ENCODE measurements at places on chromosomes 4 and X.
A peak's percentile ranks its signal among the peaks of the same experiment; 100 is the strongest.

DNA sequence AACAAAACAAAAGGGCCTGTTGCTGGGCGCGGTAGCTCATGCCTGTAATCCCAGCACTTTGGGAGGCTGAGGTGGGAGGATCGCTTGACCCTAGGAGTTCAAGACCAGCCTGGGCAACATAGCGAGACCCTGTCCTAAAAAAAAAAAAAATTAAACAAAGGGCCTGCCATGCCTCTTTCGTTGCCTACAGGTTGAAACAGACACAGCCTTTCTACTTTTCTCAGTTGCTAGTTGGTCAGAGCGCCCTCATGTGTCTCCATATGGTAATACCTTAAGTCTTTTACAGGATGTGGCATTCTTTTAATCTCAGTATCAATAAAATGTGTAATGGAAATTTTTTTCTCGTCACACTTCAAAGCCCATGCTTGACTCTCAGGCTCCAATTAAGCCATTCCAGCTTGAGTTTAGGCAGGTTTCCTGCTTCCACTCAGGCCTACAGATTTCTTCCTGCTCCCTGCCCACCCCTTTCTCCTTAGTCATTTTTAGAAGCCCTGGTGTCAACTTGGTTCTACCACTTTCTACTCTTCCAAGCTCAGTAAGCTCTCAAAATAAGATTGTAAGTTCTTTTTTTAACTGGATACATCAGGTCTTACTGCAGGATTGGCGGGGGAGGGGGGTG is 4.6 kb upstream of the SOWAHD start:
- DNase-seq: peak; percentile 38

GRCh38 chr4:176335421-176335820 is 15.7 kb downstream of the SPCS3 start:
- DNase-seq: no peak

GRCh38 chr4:81844717-81845116 is 373.0 kb upstream of the RASGEF1B start:
- peak; percentile 81 for DNase-seq

- no peak for DNase-seq
These were observed 77.6 kb upstream of the ZNF518B start for GRCh38 chr4:10534820-10535219.

DNA sequence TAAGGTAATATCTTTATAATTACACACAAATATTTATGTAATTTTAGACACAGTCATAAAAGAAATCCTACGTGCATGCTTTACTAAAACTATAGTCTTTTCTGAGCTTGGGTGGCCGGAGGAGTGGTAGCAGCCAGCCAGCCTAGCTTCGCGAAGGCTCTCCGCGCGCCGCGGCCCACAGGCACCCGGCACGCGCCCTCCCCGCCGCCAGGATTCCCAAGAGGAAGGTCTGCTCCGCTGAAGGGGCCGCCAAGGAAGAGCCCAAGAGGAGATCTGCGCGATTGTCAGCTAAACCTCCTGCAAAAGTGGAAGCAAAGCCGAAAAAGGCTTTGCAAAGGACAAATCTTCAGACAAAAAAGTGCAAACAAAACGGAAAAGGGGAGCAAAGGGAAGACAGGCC is 8.7 kb upstream of the PJA1 start:
- DNase-seq: no peak

- no peak for DNase-seq
These were observed 20.9 kb upstream of the DUSP9 start for GRCh38 chrX:153626025-153626633.

- DNase-seq: no peak
These were observed 110.6 kb downstream of the TEX13A start for GRCh38 chrX:105109936-105110335.

DNA sequence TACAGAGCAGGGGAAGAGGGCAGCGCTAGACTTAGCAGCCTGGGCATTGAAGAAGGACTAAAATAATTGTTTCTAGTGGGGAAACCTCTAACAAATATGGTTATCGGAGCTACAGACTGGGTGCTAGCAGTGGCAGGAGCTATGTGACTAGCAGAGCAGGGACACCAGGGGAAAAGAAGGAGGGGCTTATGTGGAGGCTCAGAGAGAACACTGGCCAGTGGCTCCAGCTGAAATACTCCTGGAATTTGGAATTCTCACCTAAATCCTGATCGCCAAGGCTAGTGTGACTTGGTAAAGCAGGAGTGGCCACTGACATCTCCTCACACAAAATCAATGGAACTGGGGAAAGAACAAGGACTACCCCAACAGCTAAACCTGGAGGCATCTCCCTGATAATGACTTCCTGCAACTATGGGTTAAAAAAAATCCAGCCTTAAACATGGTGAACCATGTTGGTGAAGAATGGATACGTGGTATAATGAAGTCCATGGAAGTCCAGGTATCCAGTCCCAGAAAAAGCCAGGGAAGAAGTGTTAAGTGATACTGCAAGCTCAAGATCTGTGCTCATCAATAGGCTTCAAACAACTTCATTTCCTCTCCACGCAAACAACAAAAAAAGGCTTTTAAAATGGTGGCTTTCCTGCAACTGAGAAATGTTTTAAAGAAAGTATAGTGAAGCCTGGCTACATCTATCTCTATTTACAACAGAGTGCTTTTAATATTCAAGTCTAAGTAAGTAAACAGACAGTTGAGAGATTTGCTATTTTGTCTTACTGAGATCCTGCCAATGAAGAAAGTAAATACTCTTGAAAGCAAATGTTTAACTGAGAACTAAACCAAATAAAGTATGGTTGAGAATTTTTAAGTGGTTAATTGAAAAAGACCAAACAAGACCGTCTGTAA is 1.8 kb downstream of the TAPT1 start:
- no peak for DNase-seq

DNA sequence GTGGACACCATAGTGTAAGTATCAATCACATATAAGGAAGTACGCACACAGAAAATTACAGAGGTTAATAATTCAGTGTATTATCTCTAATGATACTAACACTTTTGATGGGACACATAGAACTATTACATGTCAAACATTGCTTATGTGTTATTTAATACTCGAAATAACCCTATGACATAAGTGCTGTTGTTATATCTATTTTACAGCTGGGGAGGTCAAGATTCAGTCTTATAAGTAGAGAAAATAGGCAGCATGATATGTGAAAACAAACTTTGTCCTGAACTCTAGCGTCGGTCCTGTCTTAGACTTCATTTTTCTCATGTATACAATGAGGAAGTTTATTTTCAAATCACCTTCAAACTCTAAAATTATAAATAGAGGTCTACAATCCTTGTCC is 23.2 kb downstream of the ENPEP start:
- DNase-seq: no peak

DNA sequence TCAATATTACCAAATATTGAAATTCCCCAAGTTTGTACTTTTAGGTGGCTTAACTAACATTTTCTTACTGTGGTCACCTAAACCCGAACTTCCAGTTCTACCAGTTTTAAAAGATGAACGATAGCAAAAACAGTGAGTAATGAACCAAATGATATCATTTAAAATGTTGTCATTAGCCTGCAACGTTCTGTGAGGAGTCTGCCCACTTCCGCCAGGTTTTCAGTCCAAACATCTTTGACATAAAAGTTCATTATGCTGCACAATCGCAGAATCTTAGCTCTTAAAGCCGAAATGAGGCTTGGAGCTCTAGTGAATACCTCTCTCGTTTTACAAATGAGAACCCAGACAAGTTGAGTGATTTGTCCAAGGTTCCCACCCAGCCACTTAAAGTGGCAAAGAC is 762 bp downstream of the PIGA start:
- peak; percentile 22 for DNase-seq

DNA sequence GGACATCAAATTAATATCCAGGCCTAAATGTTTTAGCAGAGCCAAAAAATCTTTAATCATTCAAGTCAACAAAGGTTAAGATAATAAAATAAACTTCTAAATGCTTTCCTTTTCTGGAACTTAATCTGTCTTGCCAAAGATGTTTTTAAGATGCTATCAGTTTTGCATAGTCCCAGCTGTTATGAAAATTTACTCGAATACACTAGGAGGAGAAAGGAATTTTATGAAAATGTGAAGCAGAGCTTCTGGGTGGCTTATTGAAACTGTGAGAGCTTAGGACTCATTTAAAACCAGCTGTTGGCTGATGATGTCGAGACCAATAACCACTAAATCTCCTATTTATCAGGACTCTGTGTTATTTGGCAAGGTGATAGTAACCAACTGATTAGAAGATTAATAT is 202.2 kb upstream of the ETNPPL start:
- DNase-seq: no peak

DNA sequence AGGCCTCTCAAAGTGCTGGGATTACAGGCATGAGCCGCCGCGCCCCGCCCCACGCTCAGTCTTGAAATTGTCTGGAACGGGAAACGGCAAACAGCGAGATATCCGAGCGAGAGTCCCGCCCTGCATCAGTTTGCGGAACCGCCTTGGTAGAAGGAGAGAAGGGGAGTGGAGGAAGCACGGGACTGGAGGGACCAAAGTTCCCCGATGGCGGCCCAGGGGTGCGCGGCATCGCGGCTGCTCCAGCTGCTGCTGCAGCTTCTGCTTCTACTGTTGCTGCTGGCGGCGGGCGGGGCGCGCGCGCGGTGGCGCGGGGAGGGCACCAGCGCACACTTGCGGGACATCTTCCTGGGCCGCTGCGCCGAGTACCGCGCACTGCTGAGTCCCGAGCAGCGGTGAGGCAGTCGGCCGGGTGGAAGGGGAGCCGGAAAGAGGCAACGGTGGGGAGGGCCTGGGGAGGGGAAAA is at the start of gene BST1:
TSS of gene BST1 (plus strand) at position 125 of the 463 bp plus-strand sequence. CDS start at position 205, 80 bp downstream.
- peak; percentile 68 for DNase-seq

GRCh38 chrX:104564921-104565703 is 887 bp upstream of the IL1RAPL2 start:
- DNase-seq: no peak

- DNase-seq: no peak
These were observed 165.6 kb downstream of the CBR4 start for GRCh38 chr4:168844353-168845049.

DNA sequence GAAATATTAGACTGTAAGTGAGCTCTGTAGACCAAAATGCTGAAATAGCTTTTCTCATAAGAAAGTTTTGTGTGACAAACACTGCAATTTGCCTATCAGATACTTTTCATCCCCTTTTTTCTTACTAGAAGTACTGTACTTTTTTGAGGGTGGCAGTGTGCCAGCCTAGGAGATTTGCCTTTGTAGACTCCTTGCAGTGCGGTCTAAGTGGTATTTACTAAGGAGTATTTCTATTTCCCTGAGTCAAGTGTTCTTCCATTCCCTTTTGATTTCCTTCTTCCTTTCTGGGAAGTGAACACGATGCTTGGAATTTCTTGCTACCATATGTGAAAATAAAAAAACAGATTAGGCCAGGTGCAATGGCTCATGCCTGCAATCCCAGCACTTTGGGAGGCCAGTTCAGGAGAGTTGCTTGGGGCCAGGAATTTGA is 34.6 kb downstream of the PDLIM5 start:
- DNase-seq: no peak

GRCh38 chr4:78779280-78779679 is 3.1 kb downstream of the BMP2K start:
- no peak for DNase-seq

GRCh38 chr4:165716472-165716871 is 156.6 kb upstream of the TLL1 start:
- no peak for DNase-seq

DNA sequence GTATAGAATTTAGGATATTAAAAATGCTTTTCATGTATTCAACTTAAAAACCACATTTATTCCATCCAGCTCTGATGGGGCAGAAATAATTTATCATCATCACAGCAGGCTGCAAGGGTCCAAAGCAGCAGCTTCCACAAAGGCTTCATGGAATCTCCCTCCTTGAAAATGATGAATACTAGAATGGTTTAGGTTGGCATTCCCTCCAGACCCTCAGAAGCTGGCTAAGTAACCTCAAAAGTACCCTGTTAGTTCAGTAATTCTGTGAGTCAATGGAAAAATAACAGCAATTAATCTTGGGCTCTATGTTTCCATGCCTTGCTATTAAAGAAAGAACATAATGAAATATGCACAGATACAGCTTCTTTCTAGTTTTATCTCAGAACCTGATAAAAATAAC is 594.9 kb upstream of the DIPK2B start:
- no peak for DNase-seq

- no peak for DNase-seq
These were observed 49.6 kb downstream of the LNX1 start for GRCh38 chr4:53541577-53542206.

GRCh38 chr4:129926936-129927335 is 831.0 kb downstream of the C4orf33 start:
- no peak for DNase-seq

DNA sequence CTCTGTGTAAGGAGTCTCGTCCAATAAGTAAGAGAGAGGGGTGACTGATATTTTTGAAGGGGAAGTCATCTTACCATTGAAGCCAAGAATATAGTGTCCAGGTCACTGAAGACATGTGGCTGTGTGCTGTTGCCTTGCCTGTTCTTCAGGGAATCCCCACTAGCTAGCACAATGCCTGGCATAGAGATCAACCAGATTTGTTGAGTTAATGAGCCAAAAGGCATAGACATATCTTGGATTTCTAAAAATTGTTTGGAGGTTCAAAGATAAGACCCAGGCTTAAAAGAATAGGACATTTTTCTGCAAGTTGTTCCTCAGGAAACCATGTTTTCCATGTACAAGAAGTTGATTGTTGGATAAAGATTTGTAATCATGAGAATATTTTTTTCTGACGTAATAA is 119.3 kb upstream of the DKK2 start:
- DNase-seq: no peak

GRCh38 chrX:10938365-10938923 is 172.7 kb upstream of the HCCS start:
- no peak for DNase-seq

DNA sequence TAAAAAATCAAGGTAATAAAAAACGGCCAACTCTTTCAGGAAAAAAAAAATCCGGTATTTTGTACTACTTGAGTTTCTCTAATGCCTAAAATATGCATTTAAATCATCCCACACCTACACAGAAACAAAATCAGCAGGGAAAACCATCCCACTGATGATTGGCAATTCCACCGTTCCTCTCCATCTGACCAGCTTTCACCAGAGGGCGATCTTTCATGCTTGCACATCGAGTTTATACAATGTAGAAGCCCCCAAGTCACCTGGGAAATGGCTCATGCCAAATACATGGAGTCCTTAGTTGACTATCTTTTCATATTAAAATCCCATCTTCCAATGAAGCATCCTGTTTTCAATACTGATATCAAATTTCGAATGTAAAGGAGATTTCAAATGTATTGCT is 69.2 kb downstream of the PTCHD1 start:
- no peak for DNase-seq

DNA sequence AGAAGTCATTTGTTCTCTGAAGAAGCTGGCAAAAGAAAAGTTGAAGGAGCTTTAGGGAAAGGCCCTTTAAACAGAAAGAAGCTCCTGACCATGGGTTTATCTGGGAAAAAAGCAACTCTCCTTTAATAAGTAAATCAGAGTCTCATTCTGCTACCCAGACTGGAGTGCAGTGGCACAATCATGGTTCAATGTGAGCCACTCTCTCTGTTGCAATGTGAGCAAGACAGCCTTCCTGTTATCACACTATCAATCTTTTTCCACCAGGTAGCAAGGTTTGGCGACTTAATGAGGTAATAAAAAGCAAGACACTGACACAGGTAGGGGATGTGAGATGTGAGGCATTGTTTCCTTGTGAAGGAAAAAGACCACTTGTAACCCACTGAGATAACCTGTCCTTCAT is 111.3 kb downstream of the SYNPO2 start:
- DNase-seq: no peak

Data from stimulated activated CD8-positive, alpha-beta memory T cell treated with anti-CD3 and anti-CD28 coated beads, Interleukin-4, amount 100 ng/mL, for 48 hours (primary cell).